GDM1 (cell line): ENCODE measurements at places on chromosomes 7 and 10.

DNA sequence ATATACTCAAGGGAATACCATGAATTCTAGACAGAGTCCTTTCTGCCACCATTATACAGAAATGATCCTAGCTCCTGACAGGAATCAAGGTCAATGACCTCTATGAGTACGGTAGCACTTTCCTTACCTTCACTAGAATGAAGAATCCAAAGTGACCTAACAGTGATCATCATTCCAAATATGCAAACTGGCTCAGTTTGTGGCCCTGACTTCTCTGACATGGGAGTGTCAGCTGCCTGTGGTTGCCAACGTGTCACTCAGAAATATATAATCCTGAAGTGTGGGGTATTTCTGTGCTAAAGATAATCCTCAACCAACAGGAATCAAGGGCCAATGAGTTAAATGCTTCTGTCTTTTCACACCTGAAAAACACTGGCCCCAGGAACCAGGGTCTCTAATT lies 45.7 kb downstream of the COPG2 start:
- DNase-seq = no peak

GRCh38 chr7:151068069-151068773 lies 8.8 kb downstream of the SLC4A2 start:
- DNase-seq = no peak

- no peak for DNase-seq
Measured at GRCh38 chr7:142338633-142339501, 81.0 kb upstream of the PRSS58 start.

GRCh38 chr7:17103984-17104383 lies 194.5 kb upstream of the AHR start:
- DNase-seq = no peak

- no peak for DNase-seq
Measured at GRCh38 chr7:133741078-133741477, 386.1 kb upstream of the LRGUK start.

DNA sequence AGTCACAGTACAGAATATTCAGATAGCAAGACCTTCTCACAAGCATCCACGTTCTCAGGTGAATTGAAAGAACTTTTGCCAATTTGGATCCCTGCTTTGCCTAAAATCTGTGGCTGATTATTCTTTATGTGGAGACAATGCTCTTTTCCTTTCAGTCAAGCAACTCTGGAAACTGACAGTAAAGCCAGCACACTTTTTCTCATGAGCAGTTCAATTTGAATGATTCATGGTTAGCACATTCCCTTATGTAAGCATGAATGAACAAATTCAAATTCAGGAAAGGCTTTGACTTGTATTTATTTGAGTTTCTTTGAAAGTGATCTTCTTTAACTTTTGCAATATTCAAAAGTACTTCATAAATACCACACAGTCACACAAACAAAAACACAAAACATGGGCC lies 57.6 kb downstream of the MEOX2 start:
- no peak for DNase-seq

DNA sequence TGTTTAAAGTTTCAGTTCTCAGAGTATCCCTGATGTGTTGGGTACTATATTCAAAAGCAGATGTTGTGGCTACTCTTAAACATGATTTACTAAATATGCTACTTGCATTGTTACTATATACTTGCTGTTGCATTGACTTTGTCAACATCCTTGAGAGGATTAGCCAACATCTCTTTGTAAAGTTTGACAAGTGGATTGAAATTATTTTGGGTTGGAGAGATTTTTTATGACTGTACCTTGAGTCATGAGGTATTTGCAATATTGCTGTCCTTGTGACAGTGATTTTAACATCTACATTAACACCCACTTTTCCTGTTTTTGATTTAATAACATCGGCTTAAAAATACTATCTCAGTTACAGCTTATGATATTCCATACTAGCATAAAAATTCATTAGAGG lies 31.9 kb downstream of the MRC1 start:
- no peak for DNase-seq

DNA sequence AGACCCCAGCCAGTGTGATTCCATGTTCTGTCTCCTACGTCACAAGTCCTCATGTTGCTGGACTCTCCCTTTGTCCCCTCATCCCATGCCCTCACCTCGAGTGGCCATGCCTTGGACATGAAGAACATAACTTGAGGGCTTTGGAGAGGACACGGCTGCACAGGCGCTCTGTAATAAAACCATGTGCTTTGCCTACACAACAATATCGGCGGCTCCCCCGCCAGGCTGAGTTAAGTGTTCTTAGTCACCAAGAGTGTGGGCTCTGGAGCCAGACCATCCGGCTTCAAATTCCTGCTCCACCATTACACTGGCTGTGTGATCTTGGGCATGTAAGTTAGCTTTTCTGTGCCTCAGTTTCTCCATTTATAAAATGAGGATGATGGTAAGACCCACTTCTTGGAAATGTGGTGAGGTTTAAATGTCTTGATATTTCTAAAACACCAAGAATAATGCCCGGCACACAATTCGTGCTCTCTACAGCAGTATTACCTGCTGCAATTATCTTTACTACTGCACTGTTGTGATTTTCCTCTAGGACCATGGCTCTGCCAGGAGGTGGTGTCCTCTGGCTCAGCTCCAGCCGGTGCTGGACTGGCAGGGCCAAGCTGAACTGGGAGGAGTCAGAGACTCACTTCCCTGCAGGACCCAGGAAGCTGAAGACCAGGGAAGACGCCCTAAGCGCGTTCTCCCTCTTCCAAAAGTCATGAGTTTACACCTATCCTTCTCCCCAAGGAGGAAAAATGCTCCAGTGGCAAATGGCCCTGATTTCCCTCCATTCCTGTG lies 15.7 kb downstream of the SLIT1 start:
- DNase-seq = no peak

DNA sequence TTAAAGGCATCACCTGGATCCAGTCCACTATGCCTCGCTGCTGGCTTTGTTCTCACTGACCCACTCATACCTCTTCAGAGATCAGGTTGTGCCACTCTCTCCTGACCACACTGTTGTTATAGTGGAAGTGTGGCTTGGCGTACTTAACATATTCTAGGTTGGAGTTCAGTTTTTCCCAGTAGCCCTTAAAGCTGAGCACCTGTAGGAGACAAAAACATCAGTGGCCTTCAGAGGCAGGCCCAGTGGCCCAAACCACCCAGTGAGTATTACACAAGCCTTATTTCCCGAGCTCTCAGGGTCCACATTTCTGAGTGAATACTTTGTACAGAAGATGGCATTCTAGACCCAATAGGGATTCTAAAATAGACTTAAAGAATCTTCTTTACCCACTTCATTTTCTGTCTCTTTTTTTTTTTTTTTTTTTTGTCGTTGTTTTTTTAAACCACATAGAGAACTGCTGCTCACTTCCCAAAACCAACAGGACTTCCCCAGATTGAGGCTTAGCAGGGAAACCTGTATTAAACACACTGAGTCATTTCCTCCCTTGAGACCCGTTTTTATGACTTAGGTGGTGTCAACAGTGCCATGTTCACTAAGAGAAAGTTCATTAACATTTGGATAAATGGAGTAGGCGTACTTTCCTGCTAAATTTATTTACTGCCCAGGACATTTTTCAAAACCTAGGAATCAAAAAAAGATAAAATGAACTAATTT lies 85.8 kb downstream of the GSAP start:
- peak; percentile 80 for DNase-seq

GRCh38 chr7:128961030-128961659 lies 23.4 kb downstream of the IRF5 start:
- no peak for DNase-seq

GRCh38 chr7:36748017-36748487 lies 23.8 kb upstream of the AOAH start:
- no peak for DNase-seq

DNA sequence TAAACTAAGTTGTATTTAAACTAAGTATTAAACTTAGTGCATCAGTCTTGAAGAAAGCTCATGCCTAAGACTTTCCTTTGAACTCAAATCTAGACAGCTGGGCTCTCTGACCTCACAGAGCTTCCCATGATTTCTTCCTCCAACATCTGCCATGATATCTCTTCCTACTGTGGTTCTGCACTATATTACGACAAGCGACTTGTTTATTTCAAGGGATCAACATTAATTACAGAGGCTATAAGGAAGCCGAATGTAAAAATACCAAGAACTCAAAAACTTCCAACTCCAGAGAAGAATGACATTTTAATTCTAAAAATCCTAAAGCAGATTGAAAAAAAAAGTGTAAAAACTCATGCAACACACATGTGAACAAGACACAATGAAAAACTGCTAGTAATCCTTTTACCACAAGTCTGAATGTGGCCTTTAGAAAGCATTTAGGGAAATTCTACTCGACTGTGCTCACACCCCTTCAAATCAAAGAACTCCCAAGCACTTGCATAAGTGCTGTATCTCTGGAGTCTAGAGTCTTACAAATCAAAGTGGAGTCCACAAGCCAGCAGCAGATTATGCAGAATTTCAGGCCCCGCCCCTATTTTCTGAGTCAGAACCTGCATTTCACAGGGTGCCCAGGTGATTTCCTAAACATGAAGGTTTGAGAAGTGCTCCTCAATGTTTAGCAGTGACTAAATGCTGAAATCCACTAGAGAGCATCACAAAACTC lies 22.7 kb upstream of the WASHC2A start:
- DNase-seq = no peak
